ENCODE measurements at places on chromosomes 16 and 17.

- no peak for DNase-seq
These were observed 179.7 kb downstream of the RAB11FIP4 start for GRCh38 chr17:31570951-31571892.

GRCh38 chr17:70987867-70988340 is 818.6 kb downstream of the KCNJ2 start:
- no peak for DNase-seq

- no peak for DNase-seq
These were observed 83.9 kb upstream of the FBXO47 start for GRCh38 chr17:39051001-39051585.

DNA sequence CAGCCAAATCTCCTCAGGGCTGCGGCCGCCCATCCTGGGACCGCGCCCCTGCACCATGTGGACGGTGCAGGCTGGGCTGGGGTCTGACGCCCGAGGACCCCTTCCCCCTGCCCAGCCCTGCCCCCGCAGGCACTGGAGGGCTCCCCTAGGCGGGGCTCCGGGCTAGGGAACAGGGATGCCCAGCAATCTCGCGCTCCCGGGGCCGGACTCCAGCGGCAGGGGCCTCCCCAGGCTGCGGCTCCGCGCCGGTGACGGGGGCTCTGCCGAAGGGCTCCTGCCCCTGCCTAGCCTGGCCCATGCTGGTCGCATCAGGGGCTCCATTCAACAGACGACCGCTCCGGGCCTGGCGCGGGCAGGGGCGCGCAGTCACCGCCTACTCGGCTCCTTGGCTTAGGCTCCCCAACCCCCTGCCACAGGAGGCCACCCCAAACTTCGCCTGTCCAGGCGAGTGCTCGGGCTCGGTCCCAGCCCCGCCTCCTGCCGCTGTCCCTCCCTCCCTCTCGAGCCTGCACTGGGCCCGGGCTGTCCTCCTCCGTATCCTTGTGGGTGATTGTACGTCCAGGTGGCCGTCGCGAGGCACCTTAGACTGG is 27.4 kb upstream of the ADORA2B start:
- no peak for DNase-seq

DNA sequence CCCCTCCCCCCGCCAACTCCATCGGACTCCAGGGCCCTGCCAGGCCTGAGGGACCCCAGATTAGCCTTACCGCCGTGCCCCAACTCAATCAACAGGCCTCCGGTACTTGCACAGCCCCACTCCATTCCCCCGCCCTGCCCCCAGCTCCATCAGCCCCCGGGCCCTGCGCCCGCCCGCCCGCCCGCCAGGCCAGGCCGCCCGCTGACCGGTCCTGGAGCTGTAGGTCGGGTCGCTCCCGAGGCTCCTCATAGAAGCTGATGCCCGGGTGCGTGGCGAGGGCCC is 308 bp downstream of the GTF3C1 start:
- DNase-seq: peak; percentile 3

- DNase-seq: no peak
These were observed 428.4 kb downstream of the MAF start for GRCh38 chr16:79171931-79172705.

GRCh38 chr16:11586378-11586855 is 302 bp downstream of the LITAF start:
- no peak for DNase-seq

GRCh38 chr17:61470530-61471136 is 18.4 kb downstream of the TBX4 start:
- no peak for DNase-seq
